Activated gamma-delta T cell treated with Interleukin-2 at 50 U/mL for 16 hours (primary cell): ENCODE measurements at places on chromosomes 3 and 15.

GRCh38 chr3:23073724-23074305 lies 129.3 kb upstream of the UBE2E2 start:
- DNase-seq = no peak

- DNase-seq = no peak
Observed at GRCh38 chr3:77236118-77236517, 196.2 kb downstream of the ROBO2 start.

GRCh38 chr3:42655980-42656679 lies 2.6 kb downstream of the ZBTB47 start:
- DNase-seq = no peak

GRCh38 chr15:64912379-64913325 lies 950 bp downstream of the ANKDD1A start:
- DNase-seq = no peak

DNA sequence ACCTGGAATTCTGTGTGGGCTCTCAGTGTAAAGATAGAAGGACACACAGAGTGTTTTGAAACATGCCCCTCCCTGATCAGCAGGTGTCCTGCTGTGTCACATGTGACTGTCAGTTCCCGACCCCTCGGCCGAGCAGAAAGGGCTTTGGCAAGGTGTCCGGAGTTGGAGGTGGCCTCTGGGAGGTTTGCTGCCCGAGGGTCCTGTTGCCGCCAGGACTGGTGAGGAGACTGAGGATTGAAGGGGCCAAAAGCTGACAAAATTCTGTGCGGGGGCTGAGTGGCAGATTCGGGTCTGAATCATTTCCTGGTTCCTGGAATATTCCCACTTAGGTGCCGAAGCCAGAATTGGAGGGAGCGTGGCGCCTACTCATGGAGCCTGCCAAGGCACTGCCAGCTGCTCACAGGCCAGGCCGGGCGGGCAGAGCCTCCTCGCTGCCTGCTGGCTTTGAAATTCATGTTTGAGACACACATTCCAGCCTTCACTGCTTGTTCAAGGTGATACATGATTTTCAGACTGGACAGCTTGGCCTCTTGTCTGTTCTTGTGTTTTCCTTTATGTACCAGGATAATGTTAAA lies 83.8 kb downstream of the APBA2 start:
- no peak for DNase-seq

- no peak for DNase-seq
Observed at GRCh38 chr15:38017721-38018120, 83.3 kb downstream of the TMCO5A start.

- no peak for DNase-seq
Observed at GRCh38 chr15:35182841-35183479, 97.9 kb upstream of the NANOGP8 start.

- DNase-seq = no peak
Observed at GRCh38 chr15:88788816-88789215, 14.4 kb upstream of the ACAN start.

- DNase-seq = no peak
Observed at GRCh38 chr3:128337305-128337704, 129.4 kb downstream of the DNAJB8 start.

- DNase-seq = no peak
Observed at GRCh38 chr3:30625541-30626438, 19.4 kb downstream of the TGFBR2 start.

DNA sequence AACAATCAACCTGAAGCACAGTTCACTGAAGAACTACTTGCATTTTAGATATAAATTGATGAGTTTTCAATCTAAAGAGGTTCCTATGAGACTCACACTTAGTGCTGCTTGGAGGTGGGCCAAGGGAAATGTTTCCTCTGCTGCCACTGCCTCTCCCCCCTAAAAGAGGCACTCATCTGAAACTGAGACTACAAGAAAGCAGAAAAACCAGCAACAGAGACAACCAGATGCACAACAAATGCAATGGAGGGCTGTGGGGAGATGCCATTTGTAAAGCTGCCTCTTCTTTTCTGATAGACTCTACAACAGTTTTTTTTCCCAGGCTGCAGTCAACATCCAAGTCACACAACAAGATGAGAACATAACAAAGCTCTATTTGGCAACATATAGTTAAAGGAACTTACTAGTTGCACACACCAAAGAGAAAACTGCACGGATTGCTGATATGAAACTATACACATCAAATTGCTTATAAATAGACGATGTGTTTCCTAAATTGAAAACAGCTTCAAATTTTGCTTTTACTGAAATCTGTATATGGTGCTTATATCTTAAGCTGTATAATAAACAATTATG lies 11.0 kb downstream of the TSPAN3 start:
- DNase-seq = no peak

- no peak for DNase-seq
Observed at GRCh38 chr15:67953299-67953698, 100.8 kb upstream of the PIAS1 start.

GRCh38 chr3:124629497-124629896 lies 100.8 kb upstream of the UMPS start:
- no peak for DNase-seq

- DNase-seq = no peak
Observed at GRCh38 chr3:28218917-28219198, 22.6 kb upstream of the CMC1 start.

DNA sequence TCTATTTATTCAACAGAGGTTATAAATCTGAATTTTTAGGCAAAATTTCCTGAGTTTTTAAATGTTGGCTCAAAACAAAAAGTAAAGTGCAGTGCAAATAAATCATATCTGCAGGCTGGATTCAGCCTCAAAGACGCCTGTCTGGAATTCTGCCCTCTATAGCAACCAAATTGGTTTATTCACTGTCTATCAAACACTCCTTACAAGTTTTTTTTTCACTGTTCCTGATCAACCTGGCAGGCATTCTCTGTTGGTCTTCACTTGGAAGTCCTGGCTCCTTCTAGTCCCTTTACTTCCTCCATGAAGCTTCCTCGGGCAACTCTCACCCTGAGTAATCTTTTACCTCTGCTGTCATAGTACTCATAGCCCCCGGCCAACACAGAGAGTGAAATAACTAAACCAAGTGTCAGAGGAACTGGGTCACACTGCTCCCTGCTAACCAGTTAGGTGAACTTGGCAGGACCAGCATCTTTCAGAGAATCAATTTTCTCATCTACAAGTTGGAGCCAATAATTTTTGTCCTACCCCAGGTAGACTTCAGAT lies 36.8 kb upstream of the TIPARP start:
- no peak for DNase-seq

GRCh38 chr15:77226652-77227051 lies 155.7 kb upstream of the TSPAN3 start:
- no peak for DNase-seq

DNA sequence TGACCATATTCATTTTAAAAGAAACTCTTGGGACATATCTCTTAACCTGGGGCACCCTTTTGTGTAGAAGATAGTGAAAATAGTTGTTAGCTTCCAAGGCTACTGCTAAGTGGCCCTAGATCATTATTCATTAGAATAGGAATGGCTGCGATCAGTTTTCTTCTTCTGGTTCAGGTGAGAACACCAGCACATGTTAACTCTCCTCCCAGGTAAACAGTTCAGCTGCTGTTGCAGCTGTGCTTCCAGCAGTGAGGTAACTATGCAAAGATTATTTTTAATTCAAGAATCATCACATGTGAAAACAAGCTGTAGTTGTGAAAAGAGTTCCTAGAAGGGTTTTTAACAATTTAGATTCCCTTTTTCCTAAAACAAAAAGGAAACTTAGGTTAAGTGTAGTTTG lies 43.3 kb downstream of the ZPLD1 start:
- DNase-seq = no peak

DNA sequence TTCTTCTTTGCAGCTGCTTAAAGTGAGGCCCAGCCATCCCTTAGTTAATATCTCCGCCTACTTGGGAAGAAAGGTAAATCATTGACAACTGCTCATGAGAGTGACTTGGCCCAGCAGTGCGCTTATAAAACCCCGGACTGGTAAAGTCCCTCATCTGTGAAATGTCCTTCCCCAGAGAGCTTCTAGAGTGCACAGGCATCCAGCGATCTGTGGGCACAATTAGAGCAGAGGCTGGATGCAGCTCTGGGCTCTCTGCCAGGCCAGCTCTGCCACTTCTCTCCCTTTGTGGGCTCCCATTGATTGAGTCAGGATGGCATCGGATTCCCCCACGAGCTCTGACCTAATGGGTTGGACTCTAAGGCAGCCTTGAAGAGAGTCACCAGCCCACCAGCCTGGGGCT lies 219.0 kb upstream of the LINGO1 start:
- no peak for DNase-seq

DNA sequence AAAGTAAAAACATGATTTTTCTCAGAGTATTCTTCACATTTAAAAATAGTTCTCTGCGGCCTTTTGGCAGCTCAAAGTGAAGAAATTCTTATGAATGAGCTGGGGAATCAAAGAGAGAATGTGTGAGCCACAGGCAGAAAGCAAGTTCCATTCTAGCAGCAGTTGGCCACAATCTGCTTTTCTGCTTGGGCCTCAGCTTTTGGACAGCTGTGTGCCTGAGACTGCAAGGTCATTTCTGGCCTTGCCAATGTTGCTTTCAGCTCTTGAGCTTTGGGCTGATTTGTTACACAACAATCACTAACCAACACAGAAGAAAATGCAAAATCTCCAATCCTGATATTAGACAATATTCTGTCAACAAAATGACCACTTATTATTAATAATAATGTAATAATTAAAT lies 14.4 kb upstream of the TM4SF4 start:
- no peak for DNase-seq

- no peak for DNase-seq
Observed at GRCh38 chr15:100537331-100537730, 8.6 kb upstream of the CERS3 start.

GRCh38 chr3:26307192-26307591 lies 315.4 kb upstream of the LRRC3B start:
- DNase-seq = no peak

DNA sequence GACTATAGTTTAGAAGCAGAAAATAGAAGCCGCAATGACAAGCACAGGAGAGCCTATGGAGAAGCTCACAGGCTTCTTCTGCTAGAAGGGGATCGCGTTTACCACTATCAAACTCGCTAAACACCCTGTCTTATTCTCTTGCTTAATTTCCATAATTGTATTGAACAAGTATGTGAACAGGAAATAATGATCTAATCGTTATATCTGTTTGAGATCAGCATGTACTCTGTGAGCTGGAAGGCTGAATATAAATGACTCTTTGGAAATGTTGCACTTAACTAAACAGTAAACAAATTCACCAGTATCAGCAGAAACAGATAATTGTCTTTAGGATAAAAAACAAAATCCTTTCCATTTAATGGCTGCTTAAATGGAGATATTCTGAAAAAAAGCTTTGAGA lies 15.0 kb downstream of the NEK10 start:
- no peak for DNase-seq

DNA sequence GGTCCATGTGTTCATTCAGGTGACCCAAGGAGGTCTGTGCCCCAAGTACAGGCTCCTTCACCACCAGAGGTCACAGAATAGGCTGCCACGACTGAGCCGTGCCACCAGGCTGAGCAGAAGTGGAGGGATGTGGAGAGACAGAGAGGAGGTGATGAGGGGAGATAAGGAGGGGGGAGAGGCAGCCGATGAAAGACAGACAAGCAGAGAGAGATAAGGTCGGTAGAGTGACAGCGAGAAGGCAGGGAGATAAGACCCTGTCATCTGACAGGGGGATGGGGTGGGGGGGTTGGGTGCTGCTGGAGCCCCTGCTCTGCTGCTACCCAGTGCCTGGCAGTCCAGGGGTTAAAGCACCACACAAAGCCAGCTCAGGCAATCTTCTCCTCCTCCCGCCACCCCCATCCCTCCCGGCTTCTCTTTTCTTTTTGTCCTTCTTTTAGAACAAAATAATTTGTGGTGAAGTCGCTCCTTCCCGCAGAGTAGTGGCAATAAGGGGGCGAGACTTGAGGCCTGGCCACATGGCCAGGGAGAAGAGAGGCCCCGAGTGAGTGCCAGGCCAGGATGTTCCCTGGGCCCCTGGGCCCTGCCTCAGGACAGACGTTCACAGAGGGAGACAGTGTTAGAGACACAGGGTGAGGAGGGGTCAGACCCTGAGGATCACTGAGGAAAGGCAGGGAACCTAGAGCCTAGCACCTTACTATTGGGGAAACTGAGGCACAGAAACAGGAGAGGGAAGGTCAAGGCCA lies 67.9 kb downstream of the CACNA2D2 start:
- no peak for DNase-seq

DNA sequence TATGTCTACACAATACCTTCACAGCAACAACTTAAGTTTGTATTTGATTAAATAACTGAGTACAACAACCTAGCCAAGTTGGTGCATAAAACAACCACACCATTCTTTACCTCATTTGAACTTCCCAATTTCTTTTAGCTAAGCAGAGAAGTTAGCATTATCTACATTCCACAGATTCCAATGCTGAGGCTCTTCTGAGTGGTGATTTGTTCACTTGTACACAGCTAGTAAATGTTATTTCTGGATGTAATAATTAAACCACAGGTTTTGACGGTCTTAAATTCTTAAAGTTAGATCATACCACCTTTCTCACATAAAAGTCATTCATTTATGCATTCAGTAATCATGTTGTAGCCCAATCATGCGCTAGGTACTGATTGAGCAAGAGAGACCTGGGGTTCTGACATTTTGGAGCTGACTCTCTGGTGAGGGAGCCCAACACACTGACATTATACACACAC lies 102.5 kb downstream of the SST start:
- DNase-seq = no peak

DNA sequence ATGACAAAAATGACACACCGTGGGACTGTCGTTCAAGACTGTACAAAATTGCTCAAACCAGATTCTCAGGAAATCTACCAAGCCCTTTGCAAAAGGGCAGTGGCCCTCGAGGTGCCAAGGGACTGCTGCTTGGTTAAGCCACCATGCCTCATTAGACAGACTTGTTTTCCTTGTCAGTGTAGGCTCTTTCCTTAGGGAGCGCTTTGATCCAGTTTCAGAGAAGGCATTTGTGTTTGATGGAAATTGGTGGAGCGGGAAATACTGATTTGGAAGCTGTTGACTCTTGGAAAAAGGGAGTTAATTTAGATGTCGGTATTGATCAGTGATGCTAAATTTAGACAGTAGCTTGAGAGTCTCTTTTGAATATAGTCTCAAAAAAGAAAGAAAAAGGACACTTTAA lies 304.3 kb upstream of the UMPS start:
- DNase-seq = no peak

- no peak for DNase-seq
Observed at GRCh38 chr3:52546111-52546901, 9.9 kb downstream of the UQCC5 start.

- DNase-seq = no peak
Observed at GRCh38 chr15:38243278-38244055, 9.2 kb upstream of the SPRED1 start.

DNA sequence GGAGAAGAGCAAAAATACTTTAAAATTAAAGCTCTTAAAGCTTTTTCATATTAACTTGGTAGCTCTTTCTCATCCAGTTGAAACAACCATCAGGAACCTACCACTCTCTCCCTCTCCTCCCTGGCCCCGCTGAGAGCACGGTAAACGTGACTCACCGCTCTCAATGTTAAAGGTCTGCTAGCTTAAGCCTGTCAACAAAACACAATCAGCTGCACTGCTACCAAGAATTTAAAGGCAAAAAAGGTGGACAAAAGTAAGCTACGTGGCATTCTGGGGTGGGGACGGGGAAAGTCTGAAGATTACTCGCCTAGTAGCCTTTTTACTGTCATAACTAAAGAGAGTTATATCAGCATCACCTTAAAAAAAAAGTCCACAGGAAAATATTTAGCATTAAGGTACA lies 8.4 kb upstream of the GP5 start:
- no peak for DNase-seq

GRCh38 chr3:150170852-150171520 lies 200.3 kb upstream of the PFN2 start:
- no peak for DNase-seq

- DNase-seq = no peak
Observed at GRCh38 chr15:26075770-26076169, 212.6 kb upstream of the ATP10A start.
